ENCODE measurements at places on chromosomes 11 and 22. TPM values are rescaled to one million over a fixed set of nuclear protein-coding genes. Genes with fewer than 3 reads are reported as not detected.

- DNase-seq: no peak
Observed at GRCh38 chr11:87859636-87860035, 315.6 kb downstream of the RAB38 start.

GRCh38 chr22:19239464-19239863 lies 52.1 kb downstream of the CLTCL1 start:
- no peak for DNase-seq

DNA sequence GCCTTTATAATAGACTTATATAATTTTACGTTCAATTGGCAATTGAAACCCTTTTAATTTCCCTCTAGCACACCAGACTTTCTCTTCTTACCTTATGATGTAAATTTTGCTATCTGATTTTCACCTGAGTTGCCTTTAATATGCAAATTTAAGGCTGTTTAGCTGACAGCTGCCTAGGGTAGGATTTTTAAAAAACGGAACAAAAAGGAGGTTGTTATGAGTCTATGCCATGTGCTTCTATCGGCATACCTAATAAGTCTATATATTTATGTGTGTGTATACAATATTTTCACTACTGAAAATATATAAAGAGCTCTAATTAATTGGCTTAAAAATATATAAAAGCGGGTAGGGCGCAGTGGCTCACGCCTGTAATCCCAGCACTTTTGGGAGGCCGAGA lies 11.8 kb upstream of the SELENOH start:
- no peak for DNase-seq

- DNase-seq: no peak
Observed at GRCh38 chr11:115598257-115598901, 94.2 kb upstream of the CADM1 start.

GRCh38 chr11:40877981-40878380 lies 581.5 kb downstream of the LRRC4C start:
- DNase-seq: no peak

- no peak for DNase-seq
Observed at GRCh38 chr11:61688365-61689163, 8.4 kb downstream of the DAGLA start.

GRCh38 chr11:122367809-122368231 lies 251.8 kb upstream of the BLID start:
- DNase-seq: no peak

DNA sequence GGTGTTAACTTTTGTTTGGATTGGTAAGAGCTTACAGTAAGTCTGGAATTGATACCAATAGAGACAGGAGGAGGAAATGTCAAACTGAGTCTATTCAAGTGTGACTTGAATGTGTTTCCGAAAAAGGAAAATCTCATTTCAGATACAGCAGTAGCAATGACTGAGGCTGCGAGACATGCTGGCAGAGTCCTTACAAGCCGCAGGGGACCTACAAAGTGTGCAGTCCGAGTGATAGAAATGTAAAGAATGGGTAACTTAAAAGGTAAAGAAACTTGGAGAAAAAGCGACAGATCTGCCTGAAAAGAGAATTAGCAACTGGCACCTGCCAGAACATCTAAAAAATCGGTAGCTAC lies 444 bp downstream of the CWF19L2 start:
- DNase-seq: no peak

GRCh38 chr22:40487663-40488249 lies 117.4 kb downstream of the SGSM3 start:
- DNase-seq: no peak

GRCh38 chr11:58503361-58503856 lies 4.5 kb downstream of the OR5B21 start:
- no peak for DNase-seq

DNA sequence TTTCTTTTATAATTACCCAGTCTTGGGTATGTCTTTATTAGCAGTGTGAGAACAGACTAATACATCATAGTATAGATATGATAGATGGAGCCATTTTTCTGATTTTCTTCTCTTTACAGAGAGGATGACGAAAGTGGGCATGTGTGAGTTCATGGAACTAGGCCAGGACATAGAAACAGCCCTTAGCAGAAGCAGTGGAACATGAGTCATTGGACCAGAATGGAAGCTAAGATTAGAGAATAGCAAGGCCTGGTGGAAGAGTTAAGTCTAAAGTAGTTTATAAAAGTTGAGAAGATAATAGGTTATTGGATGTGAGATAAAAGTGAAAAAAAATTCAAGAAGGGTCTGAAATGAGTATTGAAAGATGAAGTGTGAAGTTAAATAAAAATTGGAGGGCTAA lies 97.0 kb upstream of the MPPED2 start:
- DNase-seq: no peak

Gene TMEM86A
- 6.6 TPM for total RNA-seq

Gene FOLR3
- total RNA-seq: not detected

All from mesothelial cell of epicardium (in vitro differentiated cells).